ENCODE measurements at places on chromosomes 4 and X. TPM values are rescaled to one million over a fixed set of nuclear protein-coding genes. Genes with fewer than 3 reads are reported as not detected.

DNA sequence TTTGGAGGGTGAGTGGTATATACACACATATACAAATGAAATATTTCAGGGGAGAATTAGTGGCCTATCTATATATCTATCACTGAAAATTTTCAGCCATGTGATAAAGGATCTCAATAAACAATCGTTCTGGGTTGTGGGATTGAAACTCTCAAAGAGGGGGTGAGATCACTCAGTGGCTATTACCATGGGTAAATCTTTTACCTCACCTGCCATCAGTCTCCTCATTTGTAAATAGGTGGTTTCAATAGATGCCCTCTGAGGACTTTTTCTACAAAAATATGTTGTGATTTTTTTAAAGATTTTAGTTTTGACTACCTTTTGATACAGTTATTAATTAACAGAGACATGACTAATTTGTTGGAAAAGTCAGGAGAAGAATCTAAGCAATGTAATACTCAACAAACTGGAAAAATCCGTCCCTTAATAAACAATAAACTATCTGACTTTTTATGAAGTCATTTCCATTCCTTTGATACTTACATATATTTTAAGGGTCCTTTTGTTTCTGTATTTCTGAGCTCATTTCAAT, 192.8 kb downstream of the MAD2L1 start:
- no peak for DNase-seq
- H3K4me1 ChIP-seq, result peaks cover 9% of the 10 kb centered on the region
- H3K27ac ChIP-seq, result no peak overlapping the region
- no peaks in the 10 kb centered on the region for H3K36me3 ChIP-seq

- no peaks in the 10 kb centered on the region for H3K36me3 ChIP-seq
- no peak for DNase-seq
- H3K27ac ChIP-seq, result no peak overlapping the region
- no peaks in the 10 kb centered on the region for H3K27me3 ChIP-seq
- H3K4me1 ChIP-seq, result no peaks in the 10 kb centered on the region
Observed at GRCh38 chr4:94961420-94961819, 203.7 kb downstream of the BMPR1B start.

- no peak overlapping the region for H3K4me3 ChIP-seq
- peaks cover 7% of the 10 kb centered on the region for H3K36me3 ChIP-seq
- no peak for DNase-seq
Observed at GRCh38 chr4:88910101-88910500, 146.9 kb downstream of the FAM13A start.

The HSFX4 gene
- total RNA-seq, result not detected

The TMPRSS11F gene
- 0.31 TPM for total RNA-seq

The SH2D1A gene
- not detected for total RNA-seq

- H3K27me3 ChIP-seq, result no peaks in the 10 kb centered on the region
- no peak for DNase-seq
- H3K4me1 ChIP-seq, result peaks cover 21% of the 10 kb centered on the region
- H3K27ac ChIP-seq, result peak overlapping the region; percentile 12
Observed at GRCh38 chr4:26785810-26786209, 74.8 kb upstream of the STIM2 start.

The DIAPH2 gene
- 17.7 TPM for total RNA-seq

DNA sequence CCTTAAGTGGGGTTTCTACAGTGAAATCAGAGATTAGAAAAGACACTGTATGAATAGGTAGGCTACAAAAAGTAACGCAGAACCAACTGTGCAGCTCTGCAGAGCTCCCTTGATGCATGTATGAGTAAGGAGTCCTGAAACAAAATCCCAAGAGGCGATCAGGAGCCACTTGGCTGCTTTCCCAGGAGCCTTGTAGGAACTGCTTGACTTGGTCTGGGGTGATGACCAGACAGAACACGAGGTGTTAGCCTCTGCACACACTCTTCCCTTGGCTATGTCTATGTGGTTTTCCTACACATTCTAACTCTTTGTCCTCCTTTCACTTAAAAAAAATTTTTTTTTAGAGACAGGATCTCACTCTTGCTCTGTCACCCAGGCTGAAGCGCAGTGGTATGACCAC, 22.8 kb upstream of the AP1S2 start:
- H3K36me3 ChIP-seq, result no peaks in the 10 kb centered on the region
- H3K27me3 ChIP-seq, result no peaks in the 10 kb centered on the region
- peaks cover 10% of the 10 kb centered on the region for H3K4me1 ChIP-seq
- H3K4me3 ChIP-seq, result no peak overlapping the region

The CLIC2 gene
- 1.3 TPM for total RNA-seq

- H3K4me3 ChIP-seq, result no peak overlapping the region
- H3K4me1 ChIP-seq, result no peaks in the 10 kb centered on the region
- no peaks in the 10 kb centered on the region for H3K36me3 ChIP-seq
- no peak for DNase-seq
- H3K27ac ChIP-seq, result no peak overlapping the region
Observed at GRCh38 chrX:65741823-65742222, 74.4 kb downstream of the MSN start.

DNA sequence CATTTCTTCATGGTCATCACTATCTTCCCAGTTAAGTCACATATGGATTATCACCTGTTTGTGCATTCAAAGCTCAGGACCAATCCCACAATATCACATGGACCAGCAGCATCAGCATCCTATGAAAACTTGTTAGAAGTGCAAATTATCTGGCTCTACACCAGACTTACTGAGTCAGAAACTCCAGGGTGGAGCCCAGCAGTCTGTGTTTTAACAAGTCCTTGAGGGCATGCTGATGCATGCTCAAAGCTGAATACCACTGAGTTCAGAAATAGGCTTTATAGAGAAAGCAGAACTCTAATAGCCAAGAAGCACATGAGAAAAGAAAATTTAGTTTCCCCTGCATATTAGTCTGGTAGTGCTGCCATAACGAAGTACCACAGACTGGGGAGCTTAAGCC, 62.4 kb upstream of the GABRQ start:
- H3K36me3 ChIP-seq, result no peaks in the 10 kb centered on the region
- no peak overlapping the region for H3K27ac ChIP-seq

DNA sequence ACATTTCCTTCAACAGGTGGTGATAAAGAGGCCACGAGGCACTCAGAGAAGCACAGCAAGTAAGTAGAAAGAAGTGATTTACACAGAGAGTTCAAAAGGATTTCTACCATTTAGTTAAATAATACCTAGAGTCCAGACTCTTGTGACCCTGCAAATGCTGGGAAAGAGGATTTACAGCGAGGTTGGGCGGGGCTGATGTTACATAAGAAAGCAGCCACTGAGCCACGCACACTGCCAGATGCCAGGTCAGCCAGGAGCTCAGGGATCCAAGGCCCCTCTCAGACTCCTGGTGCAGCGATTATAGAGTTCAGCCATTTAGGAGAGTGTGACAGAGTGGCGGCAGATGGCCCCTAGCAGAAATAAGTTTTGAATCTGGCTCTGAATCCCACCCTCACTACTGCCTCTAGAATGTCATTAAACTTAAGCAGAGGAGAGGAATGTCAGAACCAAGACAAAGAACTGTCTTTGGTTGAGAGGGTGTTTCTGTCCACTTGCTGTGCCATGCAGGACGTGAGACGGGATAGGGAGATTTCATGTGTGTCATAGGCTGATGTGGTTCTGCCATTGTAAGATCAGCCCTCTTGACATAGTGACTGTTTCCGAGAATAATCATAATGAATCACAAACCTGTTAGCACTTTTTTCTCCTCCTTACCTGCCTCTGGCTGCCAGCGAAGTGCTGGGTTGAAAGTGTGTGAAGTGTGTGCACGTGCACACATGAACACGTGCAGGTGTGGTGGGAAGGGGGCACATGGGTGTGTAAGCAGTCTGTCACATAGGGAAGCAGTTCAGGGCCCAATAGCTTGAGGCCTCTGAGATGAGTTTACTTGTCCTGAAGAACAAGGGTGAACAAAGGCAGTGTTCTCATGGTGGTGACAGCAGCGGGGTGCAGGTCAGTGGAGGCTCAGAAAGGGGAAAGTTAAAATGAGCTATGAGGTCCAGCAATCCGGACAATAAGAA, 50.1 kb downstream of the MFAP3L start:
- no peaks in the 10 kb centered on the region for H3K27me3 ChIP-seq
- H3K4me3 ChIP-seq, result no peak overlapping the region
- DNase-seq, result no peak
- H3K4me1 ChIP-seq, result no peaks in the 10 kb centered on the region
- no peaks in the 10 kb centered on the region for H3K36me3 ChIP-seq

- peaks cover 53% of the 10 kb centered on the region for H3K4me1 ChIP-seq
- H3K27ac ChIP-seq, result peak overlapping the region; percentile 90
- no peaks in the 10 kb centered on the region for H3K27me3 ChIP-seq
- peak overlapping the region; percentile 69 for H3K4me3 ChIP-seq
- peaks cover 8% of the 10 kb centered on the region for H3K36me3 ChIP-seq
- no peak for DNase-seq
Observed at GRCh38 chr4:7910263-7910896, 29.3 kb downstream of the AFAP1 start.

The VSIG1 gene
- total RNA-seq, result 33.2 TPM

DNA sequence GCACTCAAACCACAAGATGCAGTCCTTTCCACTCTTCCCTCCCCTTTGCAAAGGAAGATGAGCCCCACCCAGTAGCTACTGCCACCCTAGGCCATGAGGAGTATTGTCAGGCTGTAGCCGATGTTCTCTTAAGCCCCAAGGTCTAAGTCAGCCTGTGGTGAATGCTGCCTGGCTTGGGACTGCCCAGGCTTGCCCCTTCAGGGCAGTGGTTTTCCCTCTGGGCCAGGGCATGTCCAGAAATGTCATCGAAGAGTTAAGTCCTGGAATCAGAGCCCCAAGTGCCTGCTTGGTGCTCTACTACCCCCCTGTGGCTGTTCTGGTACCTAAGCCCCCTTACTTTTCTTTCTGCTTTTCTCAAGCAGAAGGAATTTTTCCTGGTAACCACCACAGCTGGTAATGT, 11.8 kb upstream of the PGK1 start:
- H3K27ac ChIP-seq, result no peak overlapping the region
- no peak for DNase-seq
- no peaks in the 10 kb centered on the region for H3K36me3 ChIP-seq
- H3K4me3 ChIP-seq, result no peak overlapping the region
- no peaks in the 10 kb centered on the region for H3K4me1 ChIP-seq

- no peak overlapping the region for H3K27ac ChIP-seq
- no peaks in the 10 kb centered on the region for H3K4me1 ChIP-seq
- H3K27me3 ChIP-seq, result no peaks in the 10 kb centered on the region
- peaks cover 6% of the 10 kb centered on the region for H3K36me3 ChIP-seq
- no peak overlapping the region for H3K4me3 ChIP-seq
Observed at GRCh38 chr4:89773805-89774204, 63.2 kb downstream of the SNCA start.

DNA sequence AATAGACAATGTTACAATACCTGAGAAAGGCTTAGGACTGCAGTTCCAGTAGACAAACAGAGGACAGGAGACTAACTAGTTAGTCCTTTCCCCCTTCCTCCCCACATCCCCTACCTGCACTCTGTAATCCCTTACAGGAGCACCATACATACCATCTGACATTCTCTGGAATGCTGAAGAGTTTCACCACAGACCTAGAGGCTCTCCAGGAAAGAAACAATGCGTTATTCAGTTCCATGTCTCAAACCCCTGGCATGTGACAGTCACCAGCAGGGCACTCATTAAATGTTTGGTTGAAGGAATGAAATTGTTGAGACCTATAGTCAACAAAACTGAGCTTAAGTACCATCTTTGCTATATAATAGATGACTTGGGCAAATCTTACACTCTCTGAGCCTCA, 100.2 kb upstream of the USP38 start:
- no peaks in the 10 kb centered on the region for H3K27me3 ChIP-seq
- H3K4me1 ChIP-seq, result no peaks in the 10 kb centered on the region
- H3K4me3 ChIP-seq, result no peak overlapping the region
- no peak overlapping the region for H3K27ac ChIP-seq

The STIM2 gene
- 27.1 TPM for total RNA-seq

The CLDN22 gene
- not detected for total RNA-seq

The GPR82 gene
- not detected for total RNA-seq

DNA sequence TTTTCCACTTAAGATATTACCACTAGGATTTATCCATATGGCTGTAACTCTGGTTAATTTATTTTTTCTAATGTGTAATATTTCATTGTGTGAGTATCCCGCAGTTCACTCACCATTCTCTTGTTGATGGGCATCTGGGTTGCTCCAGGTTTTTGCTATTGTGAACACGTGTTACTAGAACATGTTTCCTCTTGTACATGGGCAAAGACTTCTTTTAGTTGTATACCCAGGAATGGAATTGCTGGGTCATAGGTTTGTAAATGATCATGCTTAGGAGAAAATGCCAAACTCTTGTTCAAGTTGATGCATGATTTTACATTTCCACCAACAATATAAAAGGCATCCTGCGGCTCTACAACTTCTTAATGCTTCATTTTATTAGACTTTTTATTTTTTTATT, 26.8 kb downstream of the SYNPO2 start:
- H3K27ac ChIP-seq, result no peak overlapping the region
- H3K27me3 ChIP-seq, result no peaks in the 10 kb centered on the region
- no peak for DNase-seq
- peaks cover 14% of the 10 kb centered on the region for H3K4me1 ChIP-seq
- H3K36me3 ChIP-seq, result no peaks in the 10 kb centered on the region

DNA sequence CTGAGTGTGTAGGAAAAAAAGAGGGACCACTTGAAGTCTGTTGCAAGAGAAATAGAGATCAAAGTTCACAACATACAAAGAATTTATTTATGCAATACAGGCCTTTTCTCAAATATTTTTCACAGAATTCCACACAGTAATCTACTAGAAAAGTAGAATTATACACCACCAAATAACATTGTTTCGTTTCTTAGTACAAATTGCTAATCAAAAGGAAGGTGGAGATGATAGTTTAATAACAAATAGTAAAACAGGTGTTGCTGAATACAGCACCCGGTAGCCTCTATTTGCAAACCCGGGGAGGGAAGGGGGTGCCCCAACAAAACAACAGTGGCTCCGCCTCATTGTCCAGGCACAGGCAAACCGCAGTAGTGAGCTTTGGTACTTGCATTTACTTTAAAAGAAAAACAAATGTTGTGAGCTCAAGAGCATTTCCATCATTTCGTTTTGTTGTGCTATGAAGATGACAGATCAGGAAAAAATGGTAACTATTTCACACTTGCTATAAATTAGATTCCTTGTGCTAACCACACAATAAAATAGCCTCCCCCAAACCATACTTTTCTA, 186.4 kb downstream of the DCLK2 start:
- H3K4me3 ChIP-seq, result no peak overlapping the region
- H3K36me3 ChIP-seq, result peaks cover 62% of the 10 kb centered on the region
- H3K27me3 ChIP-seq, result no peaks in the 10 kb centered on the region
- no peak overlapping the region for H3K27ac ChIP-seq
- DNase-seq, result no peak
- H3K4me1 ChIP-seq, result no peaks in the 10 kb centered on the region

- DNase-seq, result no peak
- H3K27me3 ChIP-seq, result no peaks in the 10 kb centered on the region
- H3K27ac ChIP-seq, result no peak overlapping the region
- H3K4me3 ChIP-seq, result no peak overlapping the region
Observed at GRCh38 chrX:46551494-46552128, 6.4 kb upstream of the ZNF674 start.

The SCML2 gene
- total RNA-seq, result 2.5 TPM

DNA sequence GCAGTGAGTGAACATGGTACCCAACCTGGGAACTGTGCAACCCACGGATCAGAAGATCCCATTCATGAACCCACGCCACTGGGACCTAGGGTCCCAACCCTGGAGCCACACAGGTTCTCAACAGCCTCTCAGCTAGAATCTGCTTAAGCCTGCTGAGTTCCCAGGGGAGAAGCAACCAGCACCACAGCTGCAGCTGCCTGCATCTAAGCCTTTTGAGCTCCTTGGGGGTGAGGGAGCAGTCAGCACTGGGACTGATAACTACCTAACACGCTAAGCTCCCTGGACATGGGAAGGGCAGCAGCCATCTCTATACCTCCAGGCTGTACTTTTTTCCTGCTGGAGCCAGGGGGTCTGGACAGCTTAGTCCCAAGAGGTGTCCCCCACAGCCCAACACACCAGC, 179.3 kb downstream of the IL15 start:
- H3K27me3 ChIP-seq, result peaks cover 4% of the 10 kb centered on the region
- H3K4me3 ChIP-seq, result no peak overlapping the region
